ENCODE measurements at places on chromosomes 2 and 18.

DNA sequence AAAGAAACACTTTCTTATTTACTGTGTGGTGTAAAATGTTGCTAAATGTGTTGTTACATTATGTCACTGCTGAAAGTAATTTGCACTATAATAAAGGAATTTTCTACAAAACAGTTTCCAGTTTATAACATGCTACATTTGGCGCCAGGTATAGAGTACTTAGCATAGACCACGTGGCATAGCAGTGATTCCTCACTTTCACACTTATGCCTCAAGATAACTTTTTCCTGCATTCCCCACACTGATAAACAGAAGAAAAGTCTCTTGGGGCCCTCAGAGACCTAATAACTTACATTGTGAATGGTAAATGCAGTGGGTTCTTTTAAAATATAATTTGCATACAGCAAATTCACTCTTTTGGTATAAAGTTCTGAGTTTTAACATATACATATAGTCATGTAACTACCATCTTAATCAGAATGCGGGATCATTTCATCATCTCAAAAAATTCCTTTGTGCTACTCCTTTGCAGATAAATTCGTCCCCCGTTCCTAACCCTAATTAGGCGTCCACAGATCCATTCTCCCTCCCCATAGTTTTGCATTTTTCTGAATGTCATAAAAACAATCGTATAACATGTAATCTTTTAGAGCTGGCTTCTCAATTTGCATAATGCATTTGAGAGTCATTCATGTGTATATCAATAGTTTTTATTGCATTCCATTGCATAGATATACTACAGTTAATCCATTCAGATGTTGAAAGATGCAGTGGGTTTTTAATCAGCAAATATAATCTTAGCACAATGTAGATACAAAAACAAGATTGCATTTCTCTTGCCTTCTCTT lies 7.5 kb downstream of the LGALSL start:
- DNase-seq, result no peak

DNA sequence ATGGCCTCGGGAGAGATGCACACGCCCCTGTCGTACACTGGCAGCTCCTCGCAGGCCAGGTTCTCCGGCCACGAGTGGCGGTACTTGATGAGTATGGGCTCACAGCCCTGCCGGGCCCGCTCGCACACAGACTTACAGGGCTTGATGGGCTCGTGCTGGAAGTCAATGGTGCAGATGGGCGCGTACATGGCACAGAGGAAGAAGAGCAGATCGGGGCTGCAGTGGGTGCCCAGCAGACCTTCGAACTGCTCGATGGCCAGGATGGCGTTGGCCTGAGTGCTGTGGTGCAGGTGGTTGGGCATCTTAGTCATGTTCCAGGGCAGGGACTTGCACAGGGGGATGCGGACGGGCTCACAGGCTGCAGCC lies 359 bp downstream of the FRZB start:
- DNase-seq, result no peak

GRCh38 chr18:29892960-29893558 lies 1149.5 kb downstream of the DSC3 start:
- no peak for DNase-seq

GRCh38 chr18:24633121-24633520 lies 172.7 kb downstream of the HRH4 start:
- no peak for DNase-seq
